ENCODE measurements at places on chromosomes 2 and 18. TPM values are rescaled to one million over a fixed set of nuclear protein-coding genes. Genes with fewer than 3 reads are reported as not detected.

GAREM2 gene
- 1.1 TPM for total RNA-seq

NEUROD1 gene
- not detected for total RNA-seq

PROKR1 gene
- not detected for total RNA-seq

ASPRV1 gene
- total RNA-seq = 0.14 TPM

HRH4 gene
- not detected for total RNA-seq

PUS10 gene
- 16.5 TPM for total RNA-seq

HSBP1L1 gene
- 3.4 TPM for total RNA-seq

KANSL3 gene
- total RNA-seq = 30.3 TPM

RAB27B gene
- total RNA-seq = 0.27 TPM

GTF3C2 gene
- 51.3 TPM for total RNA-seq

CCDC148 gene
- 0.27 TPM for total RNA-seq

PDCD1 gene
- not detected for total RNA-seq

ANKRD29 gene
- total RNA-seq = 0.27 TPM

STON1 gene
- total RNA-seq = 9.7 TPM

FSHR gene
- total RNA-seq = not detected

PRKAG3 gene
- total RNA-seq = not detected

EFHD1 gene
- total RNA-seq = not detected

HTRA2 gene
- 36.2 TPM for total RNA-seq

SCTR gene
- total RNA-seq = not detected

KRTCAP3 gene
- 0.57 TPM for total RNA-seq

HAAO gene
- total RNA-seq = not detected

ANKRD62 gene
- total RNA-seq = not detected

RAX gene
- not detected for total RNA-seq

SCN7A gene
- total RNA-seq = not detected

SPC25 gene
- total RNA-seq = 16.4 TPM

C1QL2 gene
- total RNA-seq = not detected

All from thoracic aorta endothelial cell (primary cell).